Effector CD8-positive, alpha-beta T cell (primary cell): ENCODE measurements at places on chromosomes 3 and 15.

DNA sequence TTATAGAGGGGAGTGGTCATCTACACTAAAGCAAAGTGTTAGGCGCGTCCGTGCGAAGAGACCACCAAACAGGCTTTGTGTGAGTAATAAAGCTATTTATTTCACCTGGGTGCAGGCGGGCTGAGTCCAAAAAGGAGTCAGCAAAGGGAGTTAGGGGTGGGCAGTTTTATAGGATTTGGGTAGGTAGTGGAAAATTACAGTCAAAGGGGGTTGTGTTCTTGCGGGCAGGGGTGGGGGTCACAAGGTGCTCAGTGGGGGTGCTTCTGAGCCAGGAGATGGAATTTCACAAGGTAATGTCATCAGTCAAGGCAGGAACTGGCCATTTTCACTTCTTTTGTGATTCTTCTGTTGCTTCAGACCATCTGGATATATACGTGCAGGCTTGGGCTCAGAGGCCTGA is 47.1 kb downstream of the OIP5 start:
- DNase-seq: no peak

DNA sequence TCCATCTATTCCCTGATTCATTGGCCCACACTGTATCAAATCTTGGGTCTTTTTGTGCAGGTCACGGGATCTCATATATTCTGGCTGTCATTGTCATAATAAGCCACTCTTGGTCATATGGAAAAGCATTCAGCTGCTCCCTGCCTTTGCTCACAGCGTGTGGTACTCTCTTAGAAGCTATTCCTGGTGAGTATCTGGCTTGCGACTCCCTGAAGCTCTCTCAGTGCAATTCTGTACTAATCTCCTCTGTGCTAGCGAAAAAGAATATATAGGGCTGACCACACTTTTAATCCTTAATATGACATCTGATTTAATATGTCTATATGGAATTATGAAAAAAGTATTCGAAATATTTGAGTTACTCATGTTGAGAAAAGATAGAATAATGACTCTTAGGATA is 440.8 kb upstream of the GBE1 start:
- DNase-seq: no peak

- DNase-seq: no peak
These were observed 126.2 kb upstream of the PTX3 start for GRCh38 chr3:157310329-157311052.

DNA sequence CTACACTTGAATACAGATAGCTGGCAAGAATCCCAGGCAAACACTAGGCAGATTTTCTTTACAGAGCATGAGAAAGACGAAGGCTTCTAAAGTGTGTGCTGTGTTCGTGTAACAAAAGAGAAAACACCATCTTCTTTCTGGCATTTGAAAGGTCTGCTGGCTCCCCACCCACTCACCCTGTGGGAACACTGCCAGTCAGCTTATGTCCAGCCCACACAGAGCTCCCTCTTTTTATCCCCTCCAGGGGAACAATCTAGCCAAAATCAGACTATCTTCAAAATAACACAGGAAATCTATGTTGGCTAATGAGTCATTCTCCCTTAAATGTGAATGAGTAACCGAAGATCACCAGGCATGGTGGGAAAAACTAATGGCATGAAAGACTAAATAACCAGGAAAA is 45.6 kb upstream of the PAQR5 start:
- DNase-seq: no peak

DNA sequence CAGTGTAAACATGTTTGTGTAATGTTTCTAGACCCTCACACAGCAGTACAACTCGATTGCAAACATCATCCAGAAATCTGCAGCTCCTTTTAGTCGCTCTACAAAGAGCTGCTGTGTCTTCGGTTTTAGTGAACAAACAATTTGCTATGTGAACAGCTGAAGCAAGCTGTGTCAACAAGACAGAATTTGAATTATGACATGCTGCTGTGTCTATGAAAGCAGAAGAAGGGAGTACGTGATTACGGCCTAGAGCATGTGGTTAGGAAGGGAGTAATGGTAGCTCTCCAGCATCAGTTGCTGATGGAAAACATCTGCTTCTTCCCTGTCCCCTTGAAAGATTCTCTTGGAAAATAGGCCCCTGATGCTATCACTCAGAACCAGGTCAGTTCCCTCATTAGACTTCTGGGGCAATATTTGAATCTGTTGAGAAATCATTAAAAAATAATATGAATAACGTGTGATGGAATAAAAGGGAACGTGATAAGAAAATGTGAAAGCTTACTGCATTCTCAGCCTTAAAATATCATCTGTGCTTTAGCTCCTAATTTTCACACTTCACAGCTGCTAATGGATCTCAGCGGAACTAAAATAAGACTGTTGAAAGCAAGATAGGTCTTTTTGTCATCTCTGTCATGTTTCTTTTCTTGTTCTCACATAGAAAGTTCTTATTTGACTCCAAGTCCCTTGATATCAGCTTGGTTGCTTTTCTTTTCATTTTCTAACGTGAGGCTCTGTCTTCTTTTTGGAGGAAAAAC is 891.5 kb downstream of the ROBO2 start:
- no peak for DNase-seq
